ENCODE measurements at places on chromosomes 3 and 15. TPM values are rescaled to one million over a fixed set of nuclear protein-coding genes. Genes with fewer than 3 reads are reported as not detected.

- no peak for DNase-seq
These were observed 11.6 kb upstream of the VGLL4 start for GRCh38 chr3:11655196-11655928.

DNA sequence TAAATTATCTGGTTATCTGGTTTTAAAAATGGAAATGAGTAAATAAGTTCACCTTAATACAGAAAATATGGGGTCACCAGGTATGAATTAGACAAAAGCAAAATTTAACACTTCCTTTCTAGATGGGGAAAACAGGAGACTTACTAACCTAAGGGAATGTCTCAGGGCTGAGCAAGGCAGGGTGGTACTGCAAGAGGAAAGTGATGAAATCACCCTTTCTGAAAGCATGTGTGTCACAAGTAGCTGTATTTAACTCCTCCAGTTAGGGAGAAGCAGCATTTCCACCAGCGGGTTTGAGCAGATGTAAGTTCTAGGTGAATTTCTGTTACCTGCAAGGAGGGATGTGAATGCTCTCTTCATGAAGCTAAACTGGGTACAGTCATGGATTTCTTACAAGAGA lies 629.1 kb downstream of the MECOM start:
- no peak for DNase-seq

DNA sequence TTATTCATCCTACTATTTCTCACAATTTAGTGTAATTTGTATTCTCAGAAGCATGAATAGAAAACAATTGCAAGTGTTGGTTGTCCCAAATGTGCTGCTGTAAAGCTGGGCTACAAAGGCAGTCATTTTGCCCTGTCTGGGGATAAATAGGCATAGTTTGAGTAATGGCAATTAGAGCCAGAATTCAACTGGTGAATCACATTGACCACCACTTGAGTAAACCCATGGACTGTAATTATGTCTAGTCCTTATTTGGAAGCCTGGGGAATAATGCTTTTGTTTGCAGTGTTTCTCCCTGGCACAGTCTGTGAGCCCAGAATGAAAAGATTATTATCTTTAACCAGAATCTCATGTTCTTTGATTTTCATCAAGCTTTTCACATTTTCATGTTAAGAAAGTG lies 30.5 kb upstream of the CHL1 start:
- DNase-seq = no peak

GRCh38 chr3:128084675-128085021 lies 32.4 kb downstream of the SEC61A1 start:
- DNase-seq = no peak

DNA sequence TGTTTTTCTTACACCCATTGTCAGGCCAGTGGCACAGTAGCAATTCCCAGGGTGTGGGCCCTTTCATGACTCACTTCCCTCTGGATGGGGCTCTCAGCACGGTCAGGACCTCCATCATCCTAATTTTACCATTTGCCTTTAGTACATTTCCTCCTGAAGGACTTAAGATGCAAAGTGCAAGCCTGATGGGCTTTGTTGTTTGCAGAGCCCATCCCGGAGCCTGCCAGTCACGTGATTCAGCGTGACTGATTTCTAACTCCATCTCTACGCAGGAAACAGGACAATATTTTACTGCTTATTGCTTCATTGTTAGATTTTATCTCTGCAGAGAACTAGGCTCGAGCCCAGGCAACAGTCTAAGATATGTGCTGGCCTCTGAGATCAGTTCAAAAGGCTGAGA lies 223.7 kb downstream of the PDZRN3 start:
- DNase-seq = no peak

GRCh38 chr15:96693990-96694517 lies 363.6 kb downstream of the NR2F2 start:
- DNase-seq = no peak

- no peak for DNase-seq
These were observed 1066.5 kb downstream of the PLOD2 start for GRCh38 chr3:145094355-145094941.

- no peak for DNase-seq
These were observed 212.2 kb downstream of the FOXP1 start for GRCh38 chr3:71371282-71371681.

DNA sequence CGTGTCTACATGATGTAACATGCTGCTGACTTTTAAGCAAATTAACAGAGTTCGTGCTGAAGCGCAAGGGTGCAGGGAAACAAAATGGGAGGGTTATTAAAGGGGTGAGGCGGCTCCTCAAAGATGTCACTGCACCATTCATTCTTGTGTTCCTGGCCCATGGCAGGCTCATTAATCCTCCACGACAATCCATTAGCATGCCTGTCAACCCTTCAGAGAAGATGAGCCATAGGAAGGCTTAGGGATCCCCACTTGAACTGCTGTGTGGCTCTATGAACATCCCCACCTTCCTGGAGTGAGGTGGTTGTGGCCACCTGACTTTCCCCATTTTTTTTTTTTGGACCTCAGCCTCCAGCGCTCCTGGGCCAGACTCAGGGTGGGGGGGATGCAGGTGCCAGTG lies 45.8 kb downstream of the IGF1R start:
- no peak for DNase-seq

- no peak for DNase-seq
These were observed 65.5 kb downstream of the PLCL2 start for GRCh38 chr3:16950282-16950681.

GRCh38 chr3:58647381-58648141 lies 19.0 kb downstream of the FAM3D start:
- no peak for DNase-seq

DNA sequence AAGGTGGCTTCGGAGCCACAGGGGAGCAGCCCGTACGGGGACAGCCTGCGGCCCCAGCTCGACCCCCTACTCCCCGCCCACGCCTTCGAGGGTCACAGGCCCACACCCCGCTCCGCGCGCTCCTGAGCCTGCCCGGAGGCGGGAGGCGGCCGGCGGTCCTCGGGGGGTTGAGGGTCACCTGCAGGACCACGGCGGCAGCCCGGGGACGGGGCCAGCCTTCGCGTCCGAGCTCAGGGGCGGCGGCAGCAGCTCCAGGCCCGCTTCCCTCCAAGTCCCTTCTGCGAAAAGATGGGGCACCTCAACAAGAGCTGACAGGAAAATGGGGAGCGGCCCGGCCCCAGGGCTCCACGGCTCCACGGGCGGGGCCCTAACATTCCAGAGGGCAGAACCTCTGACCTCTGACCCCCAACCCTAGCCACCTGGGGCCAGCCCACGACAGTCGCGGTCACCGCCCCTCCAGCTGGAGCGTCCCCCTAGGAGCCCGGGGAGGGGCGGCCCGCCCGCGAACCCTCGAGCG lies 428 bp downstream of the LYSMD4 start:
- DNase-seq = no peak

- DNase-seq = no peak
These were observed 908.8 kb downstream of the SQOR start for GRCh38 chr15:46543626-46544025.

GRCh38 chr15:98842973-98843285 lies 164.7 kb downstream of the PGPEP1L start:
- DNase-seq = no peak

- no peak for DNase-seq
These were observed 151.6 kb upstream of the MEF2A start for GRCh38 chr15:99413955-99414754.

DNA sequence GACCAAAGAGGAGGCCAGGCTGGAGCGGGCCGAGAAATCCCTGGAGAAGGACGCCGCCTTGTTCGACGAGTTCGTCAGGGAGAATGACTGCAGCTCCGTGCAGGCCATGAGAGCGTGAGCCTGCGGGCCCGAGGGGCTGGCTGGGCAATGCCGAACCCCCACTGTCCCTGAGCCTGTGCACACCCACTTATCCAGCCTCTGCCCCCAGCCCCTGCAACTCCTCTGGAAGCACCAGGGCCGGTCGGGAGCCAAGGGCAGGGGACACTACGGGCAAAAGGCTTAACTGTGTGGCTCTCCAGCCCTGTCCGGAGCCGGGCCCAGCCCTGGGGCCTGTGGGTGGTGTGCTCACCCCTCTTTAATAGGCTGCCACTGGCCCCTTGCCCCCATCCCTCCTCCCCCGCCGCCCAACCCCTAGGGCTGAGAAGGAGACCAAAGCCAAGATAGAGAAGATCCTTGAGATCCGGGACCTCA lies 24.0 kb downstream of the CFAP100 start:
- DNase-seq = no peak

KNG1 gene
- total RNA-seq = 0.44 TPM

ZBTB20 gene
- 46.6 TPM for total RNA-seq

C3orf18 gene
- 3.7 TPM for total RNA-seq

EFCAB12 gene
- total RNA-seq = 0.13 TPM

STARD5 gene
- 66.7 TPM for total RNA-seq

IL20RB gene
- total RNA-seq = 274 TPM
